ENCODE measurements at places on chromosomes 12 and 14. TPM values are rescaled to one million over a fixed set of nuclear protein-coding genes. Genes with fewer than 3 reads are reported as not detected.
A peak's percentile ranks its signal among the peaks of the same experiment; 100 is the strongest.

The SIRT4 gene
- total RNA-seq: 3.6 TPM

The PRPH gene
- 0.33 TPM for total RNA-seq

DNA sequence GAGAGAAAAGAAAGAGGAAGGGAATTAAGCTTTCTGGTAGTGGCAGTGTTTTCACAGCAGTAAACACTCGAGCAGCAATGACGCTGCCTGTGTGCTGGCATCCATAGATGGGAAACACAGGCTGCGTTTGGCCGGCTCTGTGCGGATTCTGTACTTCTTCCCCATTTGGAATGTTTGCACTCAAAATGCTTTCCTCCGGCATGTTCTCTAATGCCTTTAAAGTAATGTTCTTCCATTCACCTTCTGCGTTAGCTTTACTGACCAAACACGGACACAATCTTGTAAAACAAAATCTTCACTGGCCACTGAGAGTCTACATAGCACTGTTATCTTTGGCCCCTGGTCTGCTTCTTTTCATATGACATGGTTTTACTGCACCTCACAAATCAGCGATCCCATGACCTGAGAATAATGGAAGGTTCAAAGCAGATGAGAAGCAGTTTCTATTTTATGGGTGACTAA is 31.4 kb downstream of the DCP1B start:
- peak; percentile 70 for DNase-seq

The POTEM gene
- not detected for total RNA-seq

DNA sequence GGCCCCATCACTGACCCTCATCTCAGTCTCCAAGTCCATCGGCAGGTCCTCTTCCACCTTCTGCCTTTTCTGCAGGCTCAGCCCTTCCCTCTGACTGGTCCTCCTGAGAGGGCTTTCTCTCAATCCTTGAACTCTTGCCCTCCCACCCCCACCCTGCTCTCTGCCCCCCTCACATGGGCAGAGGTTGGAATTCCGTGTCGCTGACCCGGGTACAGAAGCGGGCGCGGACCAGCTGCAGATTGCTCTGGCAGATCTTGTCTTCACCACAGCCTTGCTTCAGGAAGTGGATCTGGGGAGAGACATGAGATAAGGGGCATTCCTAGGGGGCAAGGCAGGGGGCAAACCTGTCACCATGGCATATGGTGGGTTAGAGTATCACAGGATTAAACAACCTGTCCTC is 12.4 kb downstream of the ITGA7 start:
- no peak for DNase-seq

The TAS2R50 gene
- 3.1 TPM for total RNA-seq

DNA sequence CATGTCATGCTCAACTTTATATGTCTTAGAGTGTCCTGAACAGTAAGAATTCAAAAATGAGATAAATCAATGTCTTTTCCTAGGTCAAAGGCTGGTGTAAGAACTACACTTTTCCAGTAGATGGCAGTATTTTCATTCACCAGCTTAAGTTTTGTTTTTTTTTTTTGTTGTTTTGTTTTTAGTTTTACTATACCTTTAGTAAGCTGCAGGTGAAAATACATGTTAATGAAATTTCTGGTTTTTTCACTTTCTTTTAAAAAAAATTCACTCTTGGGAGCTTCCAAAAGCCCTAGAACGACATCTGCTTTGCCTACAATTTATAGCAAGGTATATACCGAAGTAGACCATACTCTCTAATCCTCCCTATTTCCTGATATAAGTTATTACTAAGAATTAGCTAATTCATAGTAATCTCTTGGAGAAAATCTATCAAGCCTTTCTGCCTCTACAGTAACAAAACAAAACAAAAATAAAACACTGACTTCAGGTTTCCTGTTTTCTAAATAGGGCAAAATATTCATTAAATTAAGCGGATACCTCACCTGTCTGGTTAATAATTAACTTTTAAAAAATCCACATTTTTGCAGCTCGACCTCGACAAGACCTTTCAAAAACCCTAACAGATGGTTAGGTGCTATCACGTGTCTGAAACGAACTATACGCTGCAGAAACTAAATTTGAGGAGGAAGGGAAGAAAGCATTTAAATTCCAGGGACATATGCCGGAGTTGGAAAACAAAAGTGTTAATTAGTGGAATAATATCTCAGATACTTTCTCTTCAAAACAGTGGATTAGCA is 2.7 kb upstream of the SAMD4A start:
- DNase-seq: peak; percentile 73

The YEATS4 gene
- total RNA-seq: 23.5 TPM

Measured in fibroblast of the aortic adventitia (primary cell).